ENCODE measurements at places on chromosomes 5 and 9. TPM values are rescaled to one million over a fixed set of nuclear protein-coding genes. Genes with fewer than 3 reads are reported as not detected.

The TTLL11 gene
- 18.5 TPM for total RNA-seq

The DND1 gene
- 3.5 TPM for total RNA-seq

The ATOX1 gene
- 179 TPM for total RNA-seq

- H3K27me3 ChIP-seq, result no peaks in the 10 kb centered on the region
- no peak overlapping the region for H3K27ac ChIP-seq
- no peaks in the 10 kb centered on the region for H3K36me3 ChIP-seq
- DNase-seq, result no peak
- no peaks in the 10 kb centered on the region for H3K4me1 ChIP-seq
Measured at GRCh38 chr5:152353001-152353400, 52.1 kb downstream of the NMUR2 start.

DNA sequence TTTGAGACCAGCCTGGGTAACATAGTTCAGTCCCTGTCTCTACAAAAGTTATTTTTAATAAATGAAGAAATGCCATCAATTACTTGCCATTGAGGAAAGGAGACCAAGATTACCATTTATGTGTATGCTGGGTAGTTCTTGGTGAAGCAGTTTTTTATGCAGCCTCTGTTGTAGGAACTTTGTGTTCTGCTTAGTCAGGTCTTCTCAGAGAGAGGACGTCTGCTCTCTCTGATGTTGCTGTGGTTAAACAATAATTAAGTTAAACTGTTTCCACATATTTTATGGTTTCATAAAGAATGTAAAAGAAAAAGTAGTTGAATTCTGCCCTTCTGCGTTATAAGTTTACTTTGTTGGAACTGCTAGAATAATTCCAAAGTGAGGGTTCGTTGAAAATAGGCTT is 210.5 kb downstream of the KDM4C start:
- no peak overlapping the region for H3K27ac ChIP-seq
- H3K27me3 ChIP-seq, result no peaks in the 10 kb centered on the region
- no peak for DNase-seq
- H3K36me3 ChIP-seq, result no peaks in the 10 kb centered on the region
- H3K4me3 ChIP-seq, result no peak overlapping the region

DNA sequence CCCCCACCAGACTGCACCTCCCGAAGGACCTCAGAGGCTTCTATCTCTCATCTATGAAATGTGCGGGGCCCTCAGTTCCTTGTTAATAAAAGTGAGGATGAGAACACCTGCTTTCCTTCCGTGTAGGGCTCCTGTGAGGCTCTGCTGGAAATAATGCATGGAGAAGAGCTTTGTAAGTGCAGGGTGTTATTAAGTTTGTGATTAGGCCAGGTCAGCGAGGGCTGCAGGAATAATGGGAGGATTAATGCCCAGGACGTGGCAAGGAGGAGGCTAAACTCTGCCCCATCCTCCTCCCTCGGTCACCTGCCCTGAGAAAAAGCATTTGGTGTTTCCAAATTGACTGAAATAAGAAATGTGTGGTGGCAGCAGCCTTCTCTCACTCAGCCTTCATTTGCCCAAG is 83.5 kb upstream of the HSPA9 start:
- no peak overlapping the region for H3K27ac ChIP-seq
- no peak overlapping the region for H3K4me3 ChIP-seq
- H3K4me1 ChIP-seq, result no peaks in the 10 kb centered on the region
- no peaks in the 10 kb centered on the region for H3K27me3 ChIP-seq

Data from ascending aorta (tissue), 2 donors.